Forelimb muscle (tissue), 1 donor: ENCODE measurements at places on chromosomes 11 and 22.

- DNase-seq: no peak
Observed at GRCh38 chr22:24803064-24803542, 2.9 kb upstream of the SGSM1 start.

DNA sequence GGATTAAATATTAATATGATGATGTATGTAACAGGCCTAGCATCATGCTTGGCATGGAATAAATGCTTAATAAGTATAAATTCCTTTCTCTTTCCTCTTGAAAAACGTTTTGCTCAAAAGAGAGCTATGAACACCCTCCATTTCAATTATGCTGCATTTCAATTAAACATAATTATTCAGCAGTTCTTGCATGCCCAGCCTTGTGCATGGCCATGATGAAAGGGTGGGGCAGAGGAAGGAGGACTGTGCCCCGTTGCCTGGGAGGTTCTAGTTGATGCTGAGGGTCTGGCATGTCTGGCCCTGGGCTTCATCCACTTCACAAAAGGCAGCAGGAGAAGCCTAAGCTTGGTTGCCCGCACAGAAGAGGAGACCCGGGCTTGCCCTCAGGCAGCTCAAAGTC, 73.6 kb upstream of the PHOX2A start:
- DNase-seq: no peak

DNA sequence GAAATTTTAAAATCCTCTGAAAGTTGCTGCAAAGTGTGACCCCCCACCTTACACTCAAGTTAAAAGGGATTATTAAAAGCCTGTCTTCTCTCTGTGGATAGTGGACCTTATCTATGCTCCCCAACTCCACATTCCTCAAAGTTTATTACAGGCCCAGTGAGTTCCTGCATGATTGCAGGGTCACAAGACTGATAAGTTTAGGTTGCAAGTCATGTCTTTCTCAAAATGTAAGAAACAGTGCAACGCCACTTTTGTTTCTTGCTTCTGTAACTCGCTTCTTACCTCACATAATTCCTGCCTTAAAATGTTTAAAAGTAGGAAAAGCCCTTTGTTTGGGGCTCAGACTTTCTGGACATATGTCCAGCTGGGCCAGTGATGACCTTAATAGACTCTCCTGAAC, 38.4 kb upstream of the GLYAT start:
- DNase-seq: no peak

DNA sequence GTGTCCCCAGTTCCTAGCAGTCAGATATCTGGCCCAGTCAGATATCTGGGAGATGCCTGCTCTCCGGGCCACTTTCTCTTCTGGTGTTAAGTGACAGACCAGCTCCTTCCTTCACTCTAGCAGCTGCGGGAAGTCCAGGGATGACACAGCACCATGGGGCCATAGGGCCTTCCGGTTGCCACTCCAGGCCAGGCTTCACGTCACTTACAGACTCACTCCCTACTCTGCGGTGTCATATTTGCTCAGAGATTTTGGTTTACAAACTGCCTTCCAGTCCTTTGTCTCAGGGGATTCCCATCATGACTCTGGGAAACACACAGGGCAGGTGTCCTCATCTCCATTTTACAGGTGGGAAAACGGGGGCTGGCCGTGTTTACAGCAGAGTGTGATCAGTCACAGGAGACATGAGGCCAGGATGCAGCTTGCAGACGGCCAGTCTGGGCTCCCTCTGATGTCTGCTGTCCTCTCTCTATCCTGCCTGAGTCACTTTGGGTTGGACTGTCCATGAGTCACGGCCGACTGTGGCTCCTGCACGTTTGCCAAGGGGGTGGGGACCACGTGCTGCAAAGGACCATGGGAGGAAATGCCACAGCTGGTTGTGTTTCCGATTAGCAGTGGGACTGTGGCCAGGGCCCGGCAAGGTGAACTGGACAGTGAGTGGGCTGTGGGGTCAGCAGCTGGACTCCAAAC, 8.2 kb upstream of the TBC1D22A start:
- DNase-seq: no peak

DNA sequence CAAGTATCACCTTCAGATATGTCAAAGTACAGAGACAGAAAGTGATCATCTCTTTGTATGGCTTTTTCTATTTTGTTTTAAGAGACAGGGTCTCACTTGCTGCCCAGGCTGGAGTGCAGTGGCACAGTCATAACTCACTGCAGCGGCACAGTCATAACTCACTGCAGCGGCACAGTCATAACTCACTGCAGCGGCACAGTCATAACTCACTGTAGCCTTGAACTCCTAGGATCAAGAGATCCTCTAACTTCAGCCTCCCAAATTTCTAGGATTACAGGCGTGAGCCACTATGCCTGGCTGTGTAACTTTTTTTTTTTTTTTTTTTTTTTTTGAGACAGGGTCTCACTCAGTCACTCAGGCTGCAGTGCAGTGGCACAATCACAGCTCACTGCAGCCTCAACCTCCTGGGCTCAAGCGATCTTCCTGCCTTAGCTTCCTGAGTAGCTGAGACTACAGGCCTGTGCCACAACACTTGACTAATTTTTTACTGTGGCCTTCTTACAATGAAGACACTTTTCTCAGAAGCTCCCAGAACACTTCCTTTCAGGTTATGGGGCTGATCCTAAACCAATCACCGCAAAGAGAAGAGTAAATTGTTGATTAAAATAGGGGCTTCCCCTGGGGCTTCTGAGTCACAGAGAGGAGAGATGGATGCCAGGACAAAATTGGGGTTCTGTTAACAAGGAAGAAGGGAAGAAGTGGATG, 9.0 kb upstream of the HIKESHI start:
- no peak for DNase-seq

- no peak for DNase-seq
Observed at GRCh38 chr11:102202972-102203371, 92.7 kb downstream of the YAP1 start.

DNA sequence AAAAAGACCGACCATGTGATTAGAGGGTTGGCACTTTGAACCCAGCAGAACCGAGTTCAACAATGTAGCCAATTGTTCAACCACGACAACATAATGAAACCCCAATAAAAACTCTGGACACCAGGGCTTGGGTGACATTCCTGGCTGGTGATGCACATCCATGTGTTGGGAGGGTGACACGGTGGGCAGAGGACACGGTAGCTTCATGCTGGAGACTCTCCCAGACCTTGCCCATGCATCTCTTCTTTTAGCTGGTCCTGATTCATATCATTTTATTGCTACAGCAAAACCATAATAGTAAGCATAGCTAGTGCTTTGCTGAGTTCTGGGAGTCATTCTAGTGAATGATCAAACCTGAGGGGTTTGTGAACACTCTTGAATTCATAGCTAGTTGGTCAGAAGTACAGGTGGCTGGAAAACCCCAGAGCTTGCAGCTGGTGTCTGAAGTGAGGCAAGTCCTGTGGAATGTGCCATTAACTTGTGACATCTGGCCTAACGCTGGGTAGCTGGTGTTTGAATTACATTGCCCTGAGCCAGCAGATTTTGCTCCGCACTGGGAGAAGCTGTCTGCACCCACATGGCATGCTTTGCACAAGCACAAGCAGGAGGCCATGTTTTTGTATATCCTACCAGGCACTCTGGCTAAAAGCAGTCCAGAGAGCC, 14.0 kb downstream of the RPUSD4 start:
- no peak for DNase-seq

DNA sequence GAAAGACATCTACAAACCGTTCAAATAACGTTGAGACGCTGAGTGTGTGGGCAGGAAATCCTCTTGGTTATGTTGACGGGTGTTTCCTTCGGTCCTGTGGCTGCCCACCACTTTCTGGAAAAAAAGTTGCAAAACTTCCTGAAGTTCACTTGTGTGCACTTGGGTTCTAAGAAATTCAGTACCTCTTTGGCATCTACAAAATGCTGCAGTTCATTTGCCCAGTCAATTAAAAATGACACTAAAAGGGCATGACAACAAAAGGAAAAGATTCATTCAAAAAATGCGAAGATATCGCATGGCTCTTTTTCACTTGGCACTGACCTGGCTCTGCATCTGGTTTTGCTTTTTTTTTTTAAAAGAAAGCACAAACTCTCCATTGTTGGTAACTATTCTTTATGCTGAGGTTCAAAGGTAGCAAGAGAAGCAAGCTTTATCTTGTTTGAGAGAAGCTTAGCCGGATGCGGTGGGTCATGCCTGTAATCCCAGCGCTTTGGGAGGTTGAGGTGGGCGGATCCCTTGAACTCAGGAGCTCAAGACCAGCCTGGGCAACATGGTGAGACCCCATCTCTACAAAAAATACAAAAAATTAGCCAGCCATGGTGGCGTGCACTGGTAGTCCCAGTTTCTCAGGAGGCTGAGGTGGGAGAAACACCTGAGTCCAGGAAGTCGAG, 10.6 kb upstream of the XBP1 start:
- no peak for DNase-seq

- no peak for DNase-seq
Observed at GRCh38 chr11:14852571-14853177, 39.4 kb downstream of the CYP2R1 start.
